Fibroblast of lung (primary cell): ENCODE measurements at places on chromosomes 3 and 15. TPM values are rescaled to one million over a fixed set of nuclear protein-coding genes. Genes with fewer than 3 reads are reported as not detected.

The PCSK6 gene
- 0.83 and 1.0 TPM in 2 replicates for total RNA-seq

The SATB1 gene
- 16.2 and 18.7 TPM in 2 replicates for total RNA-seq

The ITGA11 gene
- total RNA-seq: 29.6 and 43.7 TPM in 2 replicates

The CMSS1 gene
- 6.7 and 6.9 TPM in 2 replicates for total RNA-seq

The CLCN2 gene
- 1.8 and 3.1 TPM in 2 replicates for total RNA-seq

The CCR8 gene
- total RNA-seq: not detected in 2 replicates
